HT1080 (cell line): ENCODE measurements at places on chromosomes 11 and 22.

GRCh38 chr11:84719935-84720577, 907.1 kb downstream of the DLG2 start:
- no peak for DNase-seq

- no peak for DNase-seq
Measured at GRCh38 chr11:44199298-44199697, 103.8 kb downstream of the EXT2 start.

GRCh38 chr11:20102397-20102796, 57.9 kb downstream of the DBX1 start:
- DNase-seq = no peak

- peak; percentile 34 for DNase-seq
Measured at GRCh38 chr11:131637469-131638175, 267.2 kb downstream of the NTM start.

GRCh38 chr11:6249770-6250555, 9.7 kb upstream of the CCKBR start:
- peak; percentile 80 for DNase-seq

DNA sequence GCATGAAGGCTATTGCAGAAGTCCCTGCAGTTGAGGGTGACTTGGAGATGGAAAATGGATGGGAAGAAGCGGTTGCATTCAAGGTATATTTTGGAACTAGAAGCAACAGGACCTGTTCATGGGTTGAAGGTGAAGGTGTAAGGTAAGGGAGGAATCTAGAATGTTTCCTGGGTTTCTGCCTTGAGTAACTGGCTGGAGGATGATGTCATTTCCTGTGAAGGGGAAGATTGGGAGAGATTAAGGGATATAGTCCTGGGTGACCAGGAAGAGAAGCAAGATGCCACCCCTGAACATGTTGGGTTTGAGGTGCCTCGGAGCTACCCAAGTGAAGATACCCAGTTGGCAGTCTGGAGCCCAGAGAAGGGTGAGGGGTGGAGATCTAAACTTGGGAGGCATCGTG, 12.1 kb upstream of the MOGAT2 start:
- no peak for DNase-seq

DNA sequence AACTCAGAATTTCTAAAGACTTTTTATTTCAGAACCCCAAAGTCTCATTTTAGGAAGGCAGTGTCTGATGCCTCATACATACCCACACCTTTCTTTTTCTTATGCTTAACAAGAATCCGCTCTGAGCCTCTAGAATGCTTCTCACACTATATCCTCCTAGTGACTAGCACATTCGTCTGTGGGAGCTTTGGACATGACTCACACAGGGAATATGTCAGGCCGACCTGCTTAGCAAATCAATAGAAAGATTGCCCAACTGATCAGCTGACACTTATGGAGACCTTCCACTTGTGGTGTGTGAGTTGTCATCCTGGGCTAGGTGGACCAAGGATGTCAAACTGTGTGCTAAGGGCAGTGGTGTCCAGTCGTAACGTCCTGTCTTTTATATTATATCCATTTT, 129.9 kb upstream of the TTC12 start:
- DNase-seq = peak; percentile 96
